ENCODE measurements at places on chromosomes 2 and 18.

DNA sequence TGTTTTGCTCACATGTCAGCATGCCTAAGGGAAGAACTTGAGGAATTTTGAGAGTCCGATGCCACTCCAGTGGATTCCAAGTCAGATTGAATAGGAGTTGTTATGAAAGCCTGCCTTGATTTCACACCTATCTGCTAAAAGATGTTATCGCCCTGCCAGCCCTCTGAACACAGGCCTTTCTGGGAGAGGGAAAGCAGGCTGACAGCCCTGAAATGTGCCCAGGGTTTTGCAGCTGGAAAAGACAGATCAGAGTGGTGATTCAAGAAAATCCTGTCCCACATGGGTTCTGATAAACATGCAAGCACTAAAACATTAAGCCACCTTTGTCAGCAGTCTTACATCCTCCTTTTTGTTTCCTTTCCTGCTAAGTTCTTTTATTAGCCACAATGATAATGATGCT is 1752.9 kb upstream of the CELF4 start:
- DNase-seq = no peak

DNA sequence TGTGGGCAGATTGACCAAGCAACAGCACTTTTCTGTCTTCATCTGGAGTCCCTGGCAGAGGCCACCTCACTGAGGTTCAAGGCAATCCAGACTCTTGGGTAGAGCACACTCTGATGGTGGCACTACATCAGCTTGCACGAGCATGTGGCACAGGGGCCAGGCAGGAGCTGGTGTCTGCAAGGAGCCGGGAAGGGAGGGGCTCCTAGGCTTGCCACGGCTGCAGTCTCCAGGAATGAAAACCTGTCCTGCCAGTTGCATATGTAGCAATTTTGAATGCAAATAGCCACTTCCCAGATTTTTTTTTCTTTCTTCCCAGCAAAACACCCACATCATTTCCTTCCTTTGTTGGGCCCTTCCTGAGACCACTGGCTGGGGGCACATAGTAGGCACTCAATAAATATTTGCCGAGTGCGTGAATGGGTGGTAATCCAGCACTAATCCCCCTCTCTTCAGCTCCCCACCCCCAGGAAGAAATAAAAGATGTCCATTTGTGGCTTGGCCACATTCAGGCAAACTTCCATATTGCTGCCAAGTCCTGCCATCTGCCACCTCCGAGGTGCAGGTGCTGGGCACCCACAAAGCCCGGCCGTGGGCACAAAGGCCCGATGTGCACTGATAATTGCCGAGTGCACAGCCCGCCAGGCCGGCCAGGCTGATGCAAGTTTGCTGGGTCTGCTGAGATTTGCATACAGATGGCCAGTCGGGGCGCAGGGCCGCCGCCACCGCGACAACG is 72.4 kb downstream of the MYCN start:
- DNase-seq = no peak

- DNase-seq = no peak
Measured at GRCh38 chr2:149715005-149715592, 127.5 kb upstream of the MMADHC start.

GRCh38 chr2:42949125-42949524 is 156.7 kb upstream of the HAAO start:
- no peak for DNase-seq

GRCh38 chr18:57804557-57804956 is 1.4 kb upstream of the ATP8B1 start:
- no peak for DNase-seq

- DNase-seq = no peak
Measured at GRCh38 chr2:7094231-7094741, 177.1 kb downstream of the RNF144A start.

- no peak for DNase-seq
Measured at GRCh38 chr2:156589381-156590079, 153.4 kb downstream of the GPD2 start.
